GM06990 (cell line): ENCODE measurements at places on chromosomes 6 and 20.

GRCh38 chr6:37979392-37980221 lies 160.1 kb downstream of the ZFAND3 start:
- no peak for DNase-seq

DNA sequence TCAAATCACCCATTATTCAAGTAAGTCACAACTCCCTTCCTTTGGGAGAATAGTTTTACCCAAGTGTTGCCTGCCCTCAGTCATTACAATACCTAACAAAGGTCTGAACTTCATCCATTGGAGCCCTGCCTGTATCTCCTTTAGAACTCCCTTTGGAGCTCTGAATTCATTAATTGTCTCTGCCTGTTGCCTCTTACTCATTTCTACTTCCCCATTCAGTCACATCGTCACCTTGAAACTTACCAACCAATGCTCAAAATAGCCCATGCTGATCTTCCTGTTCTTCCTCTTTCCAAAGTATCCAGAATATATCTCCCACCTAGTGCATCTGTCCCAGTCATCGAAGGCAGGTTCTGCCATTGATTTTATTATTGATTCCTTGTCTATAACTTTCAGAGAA lies 120.7 kb upstream of the ADGRF1 start:
- no peak for DNase-seq

GRCh38 chr6:154890874-154891273 lies 104.2 kb upstream of the TIAM2 start:
- no peak for DNase-seq

- DNase-seq: no peak
These were observed 141.1 kb upstream of the AFDN start for GRCh38 chr6:167685654-167686053.

DNA sequence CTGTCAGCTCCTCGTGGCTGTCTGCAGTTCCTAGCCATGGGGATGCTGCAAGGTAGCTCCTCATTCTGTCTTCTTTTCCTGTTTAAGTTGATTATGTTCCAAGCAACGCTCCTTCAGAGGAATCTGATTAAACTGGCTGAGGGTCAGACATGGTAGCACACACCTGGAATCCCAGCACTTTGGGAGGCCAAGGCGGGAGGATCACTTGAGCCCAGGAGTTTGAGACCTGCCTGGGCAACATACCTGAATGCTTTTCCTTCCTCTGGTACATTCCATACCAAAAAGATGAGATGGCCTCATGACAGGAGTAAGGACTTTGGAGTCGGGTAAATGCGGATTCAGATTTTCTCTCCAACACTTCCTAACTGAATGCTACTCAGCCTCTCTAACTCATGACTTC lies 246.8 kb upstream of the JARID2 start:
- DNase-seq: no peak

DNA sequence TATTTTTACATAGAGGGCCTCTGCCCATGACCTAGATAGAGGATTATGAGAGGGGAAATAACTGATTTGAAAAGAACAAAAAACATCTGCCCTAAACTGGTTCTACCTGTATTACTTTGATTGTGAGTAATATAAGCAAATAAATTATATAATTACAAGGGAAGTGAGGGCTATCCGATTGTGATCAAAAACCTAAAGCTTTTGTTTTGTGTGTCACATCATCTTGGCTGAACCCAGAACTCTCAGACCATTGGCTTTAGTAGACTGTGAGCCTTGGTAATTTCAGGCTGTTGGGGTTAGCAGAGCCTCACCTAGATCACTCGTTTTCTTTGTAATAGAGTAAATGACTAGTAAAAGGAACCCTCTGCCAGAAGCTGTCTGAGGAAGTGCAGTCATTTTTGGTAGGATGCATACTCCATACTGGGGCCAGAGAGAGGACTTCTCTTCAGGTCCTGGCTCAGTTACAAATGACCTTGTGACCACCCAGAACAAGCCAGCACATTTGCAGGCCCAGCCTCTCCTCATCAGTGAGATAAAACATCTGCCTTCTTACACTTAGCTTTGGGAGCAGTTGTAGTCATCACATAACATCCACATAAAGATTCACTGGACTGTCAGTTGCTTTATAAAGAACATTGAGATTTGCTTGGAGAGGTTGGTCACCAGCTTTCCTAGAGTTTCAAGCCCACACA lies 13.5 kb downstream of the STK35 start:
- DNase-seq: no peak

- DNase-seq: no peak
These were observed 36.5 kb upstream of the CST7 start for GRCh38 chr20:24912397-24913075.

GRCh38 chr20:33853507-33853813 lies 42.3 kb downstream of the CHMP4B start:
- DNase-seq: no peak

- no peak for DNase-seq
These were observed 265.6 kb upstream of the JAG1 start for GRCh38 chr20:10939331-10939941.

DNA sequence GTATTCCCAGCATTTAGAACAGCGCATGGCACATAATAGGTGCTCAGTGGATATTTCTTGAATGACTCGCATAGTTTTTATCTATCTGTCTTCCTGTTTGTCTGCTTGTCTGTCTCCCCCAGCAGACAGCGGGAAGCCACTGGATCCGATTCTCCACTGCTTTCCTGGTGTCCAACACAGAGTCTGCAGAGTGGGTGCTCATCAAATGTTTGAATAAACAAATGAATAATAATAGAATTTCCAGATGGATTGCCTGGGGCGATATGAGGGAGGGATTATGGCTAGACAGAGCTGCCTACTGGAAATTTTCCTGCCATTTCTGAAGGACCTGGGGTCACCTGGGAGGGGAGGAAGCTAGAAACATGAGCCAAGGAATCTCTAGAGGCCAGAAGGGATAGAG lies 18.9 kb downstream of the CDH22 start:
- DNase-seq: no peak
